ENCODE measurements at places on chromosomes 4 and X.

DNA sequence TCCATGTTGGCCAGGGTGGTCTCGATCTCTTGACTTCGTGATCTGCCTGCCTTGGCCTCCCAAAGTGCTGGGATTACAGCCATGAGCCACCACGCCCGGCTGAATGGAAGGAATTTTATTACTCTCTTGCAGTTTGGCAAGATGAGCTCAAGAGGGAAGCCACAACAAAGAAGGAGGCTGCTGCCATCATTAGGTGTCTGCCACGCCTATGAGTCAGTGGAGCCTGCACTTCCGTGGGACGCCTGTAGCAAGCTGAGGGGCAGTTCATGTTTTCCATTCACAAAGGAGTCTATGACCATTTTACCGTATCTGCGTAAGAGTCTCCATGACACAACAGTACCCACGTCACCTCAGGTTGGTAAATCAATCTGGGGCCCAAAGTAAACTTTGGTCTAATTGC is 51.2 kb upstream of the CHRNA9 start:
- DNase-seq, result peak; percentile 48

- DNase-seq, result no peak
These were observed 11.2 kb downstream of the PJA1 start for GRCh38 chrX:69154051-69154450.

GRCh38 chr4:51853027-51853682 is 10.2 kb downstream of the DCUN1D4 start:
- no peak for DNase-seq

DNA sequence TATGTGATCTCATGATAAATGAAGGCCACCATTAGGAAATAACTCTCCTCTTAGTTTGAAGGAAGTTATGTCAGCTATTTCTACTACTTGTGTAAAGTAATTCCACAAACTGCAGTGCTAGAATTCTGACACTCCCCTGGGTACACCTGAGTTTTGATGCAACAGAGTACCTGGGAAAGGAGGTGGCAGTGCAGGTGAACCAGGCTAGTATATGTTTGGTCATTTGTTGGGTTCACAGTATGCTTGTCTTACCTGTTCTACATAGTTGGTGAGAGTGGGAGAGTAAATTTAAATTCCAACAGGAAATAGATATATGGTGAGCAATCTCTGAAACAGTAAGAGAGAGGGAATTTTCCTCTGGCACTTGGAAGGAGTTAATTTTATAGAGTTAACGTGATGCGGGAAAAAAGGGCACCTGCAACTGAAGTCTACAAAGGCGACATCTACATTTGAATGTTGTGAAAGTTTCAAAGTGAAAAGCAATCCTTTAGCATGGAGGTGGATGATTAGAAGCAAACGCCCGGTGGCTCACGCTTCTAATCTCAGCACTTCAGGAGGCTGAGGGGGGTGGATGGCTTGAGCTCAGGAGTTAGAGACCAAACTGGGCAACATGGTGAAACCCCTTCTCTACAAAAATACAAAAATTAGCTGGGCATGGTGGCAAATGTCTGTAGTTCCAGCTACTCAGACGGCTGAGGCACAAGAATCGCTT is 8.3 kb upstream of the SLC10A6 start:
- no peak for DNase-seq

DNA sequence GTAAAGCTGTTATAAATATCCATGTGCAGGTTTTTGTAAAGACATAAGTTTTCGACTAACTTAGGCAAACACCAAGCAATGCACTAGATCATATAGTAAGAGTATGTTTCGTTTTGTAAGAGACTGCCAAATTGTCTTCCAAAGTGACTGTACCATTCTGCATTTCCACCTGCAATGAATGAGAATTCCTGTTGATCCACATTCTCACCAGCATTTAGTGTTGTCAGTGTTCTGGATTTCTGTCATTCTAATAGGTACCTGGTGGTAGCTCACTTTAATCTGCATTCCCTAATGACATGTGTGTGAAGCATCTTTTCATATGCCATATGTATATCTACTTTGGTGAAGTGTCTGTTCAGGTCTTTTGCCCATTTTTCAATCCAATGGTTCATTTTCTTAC is 57.8 kb downstream of the SH3RF1 start:
- DNase-seq, result no peak

DNA sequence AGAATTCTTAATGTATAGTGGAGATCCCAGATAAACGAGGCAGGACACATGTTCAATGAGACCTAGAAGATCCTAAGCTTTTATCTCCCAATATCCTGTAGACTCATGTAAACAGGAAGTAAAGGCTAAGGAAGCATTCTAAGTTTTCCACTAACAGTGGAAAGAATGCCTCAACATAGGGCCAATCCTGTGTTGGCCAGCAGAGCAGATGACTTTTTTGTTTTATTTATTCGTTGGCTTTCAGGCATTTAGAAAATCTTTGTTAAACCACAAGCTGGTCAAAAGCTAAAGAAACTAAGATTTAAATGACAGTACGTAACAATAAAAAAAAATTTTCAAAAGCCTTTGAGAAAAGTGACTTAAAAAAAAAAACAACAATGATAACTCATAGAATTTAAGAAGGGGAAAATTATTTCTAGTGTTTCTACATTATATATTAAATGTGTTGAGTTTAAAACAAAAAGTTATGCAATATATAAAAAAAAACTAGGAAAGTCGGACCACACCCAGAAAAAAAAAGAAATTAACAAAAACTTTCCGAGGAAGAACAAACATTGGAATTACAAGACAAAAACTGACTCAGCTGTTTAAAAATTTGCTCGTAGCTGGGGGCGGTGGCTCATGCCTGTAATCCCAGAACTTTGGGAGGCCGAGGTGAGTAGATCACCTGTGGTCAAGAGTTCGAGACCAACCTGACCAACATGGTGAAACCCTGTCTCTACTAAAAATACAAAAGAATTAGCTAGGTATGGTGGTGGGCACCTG is 759.3 kb downstream of the FSTL5 start:
- no peak for DNase-seq

DNA sequence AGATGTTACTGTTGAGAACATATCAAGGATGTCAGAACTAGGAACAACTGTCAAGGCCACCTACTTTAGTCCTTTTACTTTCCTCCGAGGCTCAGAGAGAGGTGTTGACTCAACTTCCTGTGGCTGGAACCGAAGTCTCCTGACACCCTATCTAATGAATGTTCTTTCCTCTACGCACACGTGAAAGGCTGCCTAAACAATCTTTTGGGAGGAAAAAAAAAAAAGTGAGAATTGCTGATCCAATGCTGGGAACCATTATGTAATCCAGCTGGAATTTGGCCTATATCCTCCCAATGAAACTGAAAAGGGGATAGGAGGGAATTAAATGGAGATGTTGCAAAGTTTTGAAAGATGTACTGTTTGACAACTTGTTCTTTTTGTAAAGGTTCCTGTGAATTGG is 8.3 kb upstream of the MAP7D3 start:
- peak; percentile 59 for DNase-seq

DNA sequence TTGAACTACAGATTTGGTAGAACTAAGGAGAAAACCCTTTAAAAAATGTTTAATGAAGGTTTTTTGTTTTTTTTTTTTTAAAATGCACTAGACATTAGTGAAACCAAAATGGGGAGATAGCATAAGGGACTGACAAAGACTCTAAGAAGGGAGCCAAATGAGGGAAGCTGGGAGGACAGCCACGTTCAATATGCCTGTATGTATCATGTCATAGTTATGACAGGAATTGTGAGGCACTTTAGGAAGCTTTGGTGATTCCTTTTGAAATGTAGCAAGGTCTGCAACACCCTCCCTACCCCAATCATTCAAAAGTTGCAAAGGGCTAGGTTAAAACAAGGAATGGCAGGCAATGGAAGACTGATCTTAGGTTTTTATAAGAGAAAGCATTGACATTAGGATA is 526.0 kb downstream of the TLL1 start:
- DNase-seq, result no peak

- no peak for DNase-seq
These were observed 64.1 kb downstream of the CC2D2A start for GRCh38 chr4:15533817-15534216.

- DNase-seq, result peak; percentile 10
These were observed 70.5 kb downstream of the GRIA2 start for GRCh38 chr4:157291071-157291470.

- DNase-seq, result no peak
These were observed 117.3 kb downstream of the WDFY3 start for GRCh38 chr4:84849051-84849640.

DNA sequence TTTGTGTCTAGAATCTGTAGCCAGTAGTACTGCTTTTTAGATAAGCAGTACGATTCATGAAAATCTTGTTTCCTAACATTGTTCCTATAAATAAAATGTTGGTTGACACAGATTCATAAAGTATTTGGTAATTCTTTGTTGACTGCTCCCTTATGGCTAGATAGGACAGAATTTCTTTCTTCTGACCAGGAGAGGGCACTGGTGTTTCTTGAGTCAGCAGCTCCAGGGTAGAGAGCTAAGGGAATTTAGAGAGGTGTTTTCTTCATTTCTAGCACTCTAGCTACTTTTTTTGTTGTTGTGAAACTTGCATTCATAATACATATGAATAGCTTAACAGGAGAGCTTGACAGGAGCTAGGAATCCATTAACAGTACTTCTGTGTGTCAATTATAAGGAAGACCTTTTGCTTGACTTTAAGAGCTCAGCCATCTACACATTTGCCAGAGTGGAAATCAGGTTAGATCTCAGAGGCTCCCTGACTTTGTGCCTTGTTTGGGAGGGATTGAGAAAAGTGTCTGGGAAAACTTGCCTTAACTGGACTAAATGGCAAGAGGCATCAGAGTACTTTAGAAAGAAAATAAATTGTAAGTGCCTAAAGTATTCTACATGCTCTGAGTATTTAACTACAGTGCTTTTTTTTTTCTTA is 756.1 kb downstream of the SH3BGRL start:
- DNase-seq, result peak; percentile 10

DNA sequence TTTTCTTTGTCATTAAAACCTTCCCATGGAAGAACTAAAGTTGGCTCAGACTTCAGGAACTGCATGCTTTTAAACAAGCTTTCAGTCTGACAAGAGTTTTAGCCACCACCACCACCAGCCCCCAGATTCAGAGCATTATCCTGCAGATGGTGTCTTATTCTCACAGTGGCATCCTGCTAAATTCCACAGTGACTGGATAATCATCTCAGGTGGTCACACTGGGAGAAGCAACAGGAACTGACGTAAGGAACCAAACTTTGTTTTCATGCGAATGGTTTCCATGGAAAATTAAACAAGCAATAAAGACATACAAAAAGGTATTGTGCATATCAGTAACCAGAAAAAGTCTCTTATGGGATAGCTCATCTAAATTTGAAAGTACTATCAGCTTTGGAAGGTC is 370.7 kb downstream of the FBXW7 start:
- no peak for DNase-seq

GRCh38 chr4:17327591-17327990 is 184.3 kb downstream of the QDPR start:
- no peak for DNase-seq

GRCh38 chr4:87093443-87094123 is 126.8 kb downstream of the KLHL8 start:
- DNase-seq, result peak; percentile 54
